ENCODE measurements at places on chromosomes 4 and X. TPM values are rescaled to one million over a fixed set of nuclear protein-coding genes. Genes with fewer than 3 reads are reported as not detected.
A peak's percentile ranks its signal among the peaks of the same experiment; 100 is the strongest.

GRCh38 chr4:175560604-175561003 lies 251.5 kb downstream of the GPM6A start:
- DNase-seq, result no peak

Gene ADH7
- total RNA-seq, result not detected

GRCh38 chr4:23814996-23815660 lies 74.7 kb downstream of the PPARGC1A start:
- DNase-seq, result no peak

Gene NAA11
- total RNA-seq, result not detected

Gene OPRPN
- not detected for total RNA-seq

Gene GPR173
- 0.35 TPM for total RNA-seq

- DNase-seq, result no peak
Observed at GRCh38 chrX:136130931-136131833, 16.2 kb upstream of the FHL1 start.

Gene MAGEC3
- total RNA-seq, result not detected

DNA sequence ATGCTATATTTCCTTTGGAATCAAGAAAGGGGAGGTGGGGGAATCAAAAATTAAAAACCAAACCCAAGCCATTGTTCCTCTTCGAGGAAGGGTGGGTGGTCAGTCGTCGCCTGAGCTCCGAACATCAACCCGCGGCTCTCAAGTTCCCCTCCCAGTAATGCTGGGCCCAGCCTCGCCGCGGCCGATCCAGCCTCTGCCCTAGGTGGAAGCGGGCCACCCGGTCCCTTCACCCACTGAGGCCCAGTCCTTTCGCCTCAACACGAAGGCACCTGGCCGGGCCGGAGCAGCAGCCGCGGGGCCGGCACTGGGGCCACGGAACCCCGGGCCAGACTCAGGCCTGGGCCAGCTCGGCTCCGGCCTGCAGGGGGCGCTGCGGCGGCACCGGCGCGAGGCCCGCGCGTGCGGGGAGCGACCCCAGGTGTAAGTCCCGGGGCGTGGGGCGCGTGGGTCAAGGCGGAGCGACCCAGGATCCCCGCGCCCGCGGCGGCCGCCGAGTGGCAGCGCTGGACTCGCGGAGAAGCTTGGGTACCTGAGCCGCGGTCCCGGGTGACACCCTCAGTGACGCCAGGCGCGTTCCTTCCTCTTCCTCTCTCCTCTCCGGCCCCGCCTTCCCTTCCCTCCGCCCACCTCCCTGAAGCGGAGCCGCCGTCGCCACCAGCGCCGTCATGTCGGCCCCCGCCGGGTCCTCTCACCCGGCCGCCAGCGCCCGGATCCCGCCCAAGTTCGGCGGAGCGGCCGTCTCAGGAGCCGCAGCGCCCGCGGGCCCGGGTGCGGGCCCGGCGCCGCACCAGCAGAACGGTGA lies at the start of gene SEC24B:
Gene SEC24B, plus strand, starts transcription at position 611 of the 802 bp plus-strand sequence. Its CDS starts 55 bp downstream, at position 666.
- peak; percentile 96 for DNase-seq

DNA sequence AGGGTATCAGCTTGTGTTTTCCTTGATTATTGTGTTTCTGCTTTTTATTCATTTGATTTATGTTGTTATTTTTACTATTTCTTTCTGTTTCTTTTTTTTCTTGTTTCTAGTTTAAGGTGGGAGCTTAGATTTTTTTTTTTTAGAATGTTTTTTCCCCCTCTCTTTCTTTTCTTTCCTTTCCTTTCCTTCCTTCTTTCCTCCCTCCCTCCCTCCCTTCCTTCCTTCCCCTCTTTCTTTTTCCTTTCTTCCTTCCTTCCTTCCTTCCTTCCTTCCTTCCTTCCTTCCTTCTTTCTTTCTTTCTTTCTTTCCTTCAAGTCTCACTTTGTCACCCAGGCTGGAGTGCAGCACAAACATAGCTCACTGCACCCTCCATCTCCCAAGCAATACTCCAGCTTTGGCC lies 31.4 kb upstream of the PRDM8 start:
- no peak for DNase-seq

Gene VCX2
- not detected for total RNA-seq

- no peak for DNase-seq
Observed at GRCh38 chr4:169142391-169142790, 128.4 kb downstream of the SH3RF1 start.

- DNase-seq, result no peak
Observed at GRCh38 chrX:94361241-94361640, 687.2 kb downstream of the FAM133A start.

DNA sequence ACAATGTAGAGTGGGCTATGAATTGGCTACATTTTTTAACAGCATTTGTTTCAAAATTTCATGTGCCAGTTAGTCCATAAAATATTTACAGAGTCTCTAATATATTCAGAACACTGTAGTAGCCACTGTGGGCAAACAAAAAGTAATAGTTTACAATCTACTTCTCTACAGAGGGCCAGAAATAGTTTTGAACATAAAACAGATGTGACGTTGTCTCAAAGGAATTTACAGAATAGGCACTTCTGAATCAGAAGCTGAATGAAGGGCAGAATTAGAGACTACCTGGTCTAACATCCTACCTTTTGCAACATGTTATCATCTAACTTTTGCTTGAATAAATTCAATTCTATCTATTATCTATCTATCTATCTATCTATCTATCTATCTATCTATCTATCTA lies 811.9 kb upstream of the EPHA5 start:
- DNase-seq, result no peak

DNA sequence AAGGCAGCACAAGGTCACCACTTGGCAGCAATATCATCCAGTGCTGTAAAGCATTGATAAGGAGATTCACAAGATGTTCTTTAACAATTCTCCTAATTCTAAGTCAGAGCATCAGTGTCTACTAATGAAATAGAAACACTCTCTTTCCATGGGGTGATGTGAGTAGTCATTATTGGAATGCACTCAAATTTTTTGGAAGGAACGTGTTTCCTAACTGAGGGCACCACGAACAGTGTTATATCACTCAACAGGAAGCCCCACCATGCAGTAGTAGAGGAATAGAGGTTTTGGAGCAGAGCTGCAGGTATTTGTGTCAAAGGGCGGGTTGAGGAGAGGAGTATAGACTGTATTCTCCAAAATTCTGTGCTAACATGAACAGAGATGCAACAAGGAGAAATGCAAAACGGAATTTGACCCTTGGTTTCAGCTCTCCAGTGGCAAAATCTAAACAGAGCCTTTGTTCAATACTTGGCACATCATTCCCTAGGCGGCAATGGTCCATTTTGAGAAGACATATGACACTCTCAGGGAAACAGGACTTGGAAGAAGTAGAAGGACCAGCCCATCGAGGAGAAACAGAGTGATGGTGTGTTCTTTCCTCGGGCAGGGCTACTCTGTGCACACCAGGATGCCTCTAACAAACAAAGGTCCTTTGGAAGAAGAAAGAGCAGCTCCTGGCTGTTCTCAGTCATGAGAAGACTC lies 98.9 kb downstream of the CPEB2 start:
- DNase-seq, result no peak

Gene OTUD4
- 34.5 TPM for total RNA-seq

Gene PASD1
- total RNA-seq, result not detected

DNA sequence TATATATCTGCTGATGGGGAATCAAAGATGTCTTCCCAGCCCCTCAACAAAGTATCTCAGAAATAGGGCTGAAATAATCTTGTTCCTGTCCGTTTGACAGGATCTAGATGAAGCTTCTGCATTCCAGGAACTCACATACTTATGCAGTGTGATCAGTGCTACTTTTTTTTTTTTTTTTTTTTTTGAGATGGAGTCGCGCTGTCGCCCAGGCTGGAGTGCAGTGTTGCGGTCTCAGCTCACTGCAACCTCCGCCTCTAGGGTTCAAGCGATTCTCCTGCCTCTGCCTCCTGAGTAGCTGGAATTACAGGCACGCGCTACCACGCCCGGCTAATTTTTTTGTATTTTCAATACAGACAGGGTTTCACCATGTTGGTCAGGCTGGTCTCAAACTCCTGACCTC lies 36.4 kb downstream of the DHX15 start:
- DNase-seq, result no peak

GRCh38 chr4:159071969-159072765 lies 30.7 kb upstream of the RAPGEF2 start:
- no peak for DNase-seq

Gene NSG1
- total RNA-seq, result 8.9 TPM

All from Right ventricle myocardium inferior (tissue), 1 donor.